ENCODE measurements at places on chromosomes 5 and 9. TPM values are rescaled to one million over a fixed set of nuclear protein-coding genes. Genes with fewer than 3 reads are reported as not detected.

- DNase-seq, result peak; percentile 81
Measured at GRCh38 chr9:71249729-71250317, 128.4 kb upstream of the TRPM3 start.

The CARTPT gene
- not detected for total RNA-seq

DNA sequence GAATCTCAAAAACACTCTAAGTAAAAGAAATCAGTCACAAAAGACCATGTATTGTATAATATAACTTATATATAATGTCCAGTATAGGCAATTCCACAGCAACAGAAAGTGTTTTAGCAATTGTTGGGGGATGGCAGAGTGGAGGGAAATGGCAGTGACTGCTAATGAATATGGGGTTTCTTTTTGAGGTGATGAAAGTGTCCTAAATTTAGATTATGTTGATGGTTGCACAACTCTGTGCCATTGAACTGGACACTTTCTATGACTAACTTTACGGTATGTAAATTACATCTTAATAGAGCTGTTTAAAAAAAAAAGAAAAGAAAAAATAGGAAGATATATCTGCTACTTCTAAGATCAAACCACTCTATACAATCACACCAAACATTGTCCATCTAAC lies 124.9 kb upstream of the ZNF462 start:
- DNase-seq, result no peak

The OR1J2 gene
- total RNA-seq, result not detected

The PLAC8L1 gene
- not detected for total RNA-seq

GRCh38 chr5:66230551-66230950 lies 86.5 kb downstream of the SREK1 start:
- no peak for DNase-seq

The EQTN gene
- total RNA-seq, result 1.4 TPM

The LHX3 gene
- 0.10 TPM for total RNA-seq

The PCDHA4 gene
- total RNA-seq, result 0.30 TPM

The ZFP37 gene
- 5.5 TPM for total RNA-seq
